ENCODE measurements at places on chromosomes 4 and X.

GRCh38 chr4:17584521-17585213 lies 7.7 kb downstream of the LAP3 start:
- no peak for DNase-seq

DNA sequence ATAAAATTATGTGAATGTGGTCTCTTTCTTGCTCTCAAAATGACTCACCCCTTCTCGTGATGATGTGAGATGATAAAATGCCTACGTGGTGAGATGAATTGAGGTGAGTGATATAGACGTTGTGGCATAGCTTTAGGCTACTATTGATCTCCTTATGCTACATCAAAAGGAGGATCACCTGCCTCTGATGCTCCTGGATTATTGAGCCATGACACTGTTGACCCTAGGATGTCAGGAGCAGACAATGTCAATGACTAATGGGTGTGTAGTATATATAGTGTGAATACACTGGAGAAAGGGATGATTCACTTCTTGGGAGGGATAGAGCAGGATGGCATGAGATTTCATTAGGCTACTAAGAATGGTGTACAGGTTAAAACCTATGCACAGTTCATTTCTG lies 210.7 kb upstream of the PRPS2 start:
- DNase-seq = no peak

- peak; percentile 12 for DNase-seq
Measured at GRCh38 chrX:103254171-103254824, 657 bp downstream of the TCEAL8 start.

- DNase-seq = no peak
Measured at GRCh38 chr4:8593264-8594096, 915 bp downstream of the CPZ start.

DNA sequence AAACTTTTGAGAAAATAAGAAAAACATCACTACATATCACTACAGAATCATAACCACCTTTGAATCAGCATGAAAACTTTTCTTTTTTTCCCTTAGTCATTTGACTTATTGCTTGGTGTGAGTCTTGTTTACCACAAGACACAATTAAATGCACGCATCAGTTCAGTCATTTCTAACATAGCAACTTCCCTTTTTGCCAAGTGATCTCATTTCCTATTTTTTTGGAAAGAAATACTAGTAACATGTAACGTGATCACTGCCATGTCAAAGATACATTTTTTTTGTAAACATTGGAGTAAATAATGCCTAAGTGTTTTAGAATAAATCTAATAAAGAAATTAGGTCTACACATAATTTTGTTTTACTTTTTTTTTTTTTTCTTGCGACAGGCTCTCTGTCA lies 5.1 kb upstream of the CXCL8 start:
- no peak for DNase-seq

GRCh38 chr4:88535090-88535755 lies 11.6 kb upstream of the PYURF start:
- no peak for DNase-seq

- no peak for DNase-seq
Measured at GRCh38 chrX:87788976-87789375, 271.4 kb downstream of the KLHL4 start.

GRCh38 chrX:56563231-56564161 lies at the start of gene UBQLN2:
Gene UBQLN2 (plus strand): TSS chrX:56563627. CDS start chrX:56563874, 247 bp downstream.
- peak; percentile 50 for DNase-seq

DNA sequence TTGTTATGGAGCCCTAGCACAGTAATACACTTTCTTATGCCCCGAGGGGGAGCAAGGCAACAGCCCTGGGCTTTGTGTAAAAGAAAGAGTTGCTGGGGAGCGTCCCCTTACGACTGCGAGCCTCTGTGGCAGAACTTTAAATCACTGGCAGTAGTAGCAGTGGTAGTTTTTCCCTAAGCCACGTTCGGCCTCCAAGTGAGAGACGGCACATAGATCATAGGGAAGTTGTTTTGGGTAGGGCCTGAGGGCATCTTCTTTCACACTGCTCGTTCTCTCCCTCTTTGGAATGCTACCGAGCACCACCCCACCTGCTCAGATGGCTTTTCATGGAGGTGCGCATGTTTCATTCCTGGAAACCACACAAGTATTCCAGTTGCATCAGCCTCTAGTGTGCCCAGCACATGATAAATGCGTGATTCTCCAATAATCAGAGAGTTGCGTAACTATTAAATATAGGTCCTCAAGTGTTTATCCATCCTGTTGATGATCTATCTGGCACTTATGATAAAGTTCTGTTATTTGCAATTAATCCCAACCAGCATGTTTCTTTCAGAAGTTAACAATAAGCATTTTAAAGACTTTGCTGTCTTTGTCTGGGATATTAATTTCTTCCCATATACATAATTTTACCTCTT lies 7.0 kb upstream of the SYNPO2 start:
- no peak for DNase-seq

GRCh38 chr4:82629238-82630000 lies 67.6 kb upstream of the TMEM150C start:
- DNase-seq = no peak

GRCh38 chr4:44118971-44119680 lies 329.5 kb downstream of the KCTD8 start:
- DNase-seq = no peak

- no peak for DNase-seq
Measured at GRCh38 chrX:71668248-71668595, 876 bp downstream of the LOC101059915 start.

DNA sequence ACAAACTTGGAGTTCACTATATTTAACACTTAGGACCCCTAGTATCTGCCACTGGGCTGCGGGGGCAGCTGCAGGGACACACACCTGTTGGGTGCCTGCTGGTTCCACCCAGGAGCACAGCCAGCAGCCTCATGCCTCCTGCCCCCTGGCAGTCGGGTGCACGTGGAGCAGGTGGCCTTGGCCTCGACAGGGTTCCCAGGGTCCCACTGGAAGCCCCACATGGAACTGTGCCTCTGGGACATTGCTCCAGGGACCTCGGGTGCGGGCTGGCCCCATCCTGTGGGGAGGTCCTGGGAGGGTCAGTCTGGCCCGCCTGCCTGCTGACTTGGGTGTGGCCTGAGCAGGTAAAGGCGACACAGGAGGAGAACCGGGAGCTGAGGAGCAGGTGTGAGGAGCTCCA lies 18.0 kb downstream of the TACC3 start:
- no peak for DNase-seq

DNA sequence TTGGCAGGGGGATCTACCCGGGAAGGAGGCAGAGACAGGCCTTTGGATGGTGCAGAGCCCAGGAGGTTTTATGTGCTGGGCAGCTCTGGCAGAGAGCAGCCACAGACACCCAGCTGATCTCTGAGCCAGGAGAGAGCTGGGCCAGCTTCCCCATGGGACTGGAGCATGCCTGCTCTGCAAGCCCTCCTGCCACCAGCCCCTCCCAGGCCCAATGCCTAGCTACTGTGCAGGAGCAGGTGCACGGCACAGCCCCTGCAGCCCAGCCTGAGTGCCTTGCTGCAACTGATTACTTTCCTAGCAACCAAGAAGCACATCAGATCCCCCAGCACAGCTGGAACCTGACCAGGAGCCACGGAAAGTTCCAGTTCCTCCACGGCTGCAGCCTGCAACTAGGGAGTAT lies 57.8 kb upstream of the BEND2 start:
- DNase-seq = no peak

- no peak for DNase-seq
Measured at GRCh38 chrX:124462931-124463330, 116.6 kb downstream of the SH2D1A start.
